ENCODE measurements at places on chromosomes 13 and 19. TPM values are rescaled to one million over a fixed set of nuclear protein-coding genes. Genes with fewer than 3 reads are reported as not detected.

MEDAG gene
- total RNA-seq = not detected

NUP58 gene
- 101 TPM for total RNA-seq

CEACAM1 gene
- 0.64 TPM for total RNA-seq

FCAR gene
- not detected for total RNA-seq

CEACAM8 gene
- not detected for total RNA-seq

AP1M1 gene
- total RNA-seq = 116 TPM

BRCA2 gene
- 47.2 TPM for total RNA-seq

DAND5 gene
- total RNA-seq = 0.17 TPM

ELSPBP1 gene
- 0.47 TPM for total RNA-seq

KIR2DL4 gene
- not detected for total RNA-seq

IGLON5 gene
- total RNA-seq = 0.94 TPM

KLK2 gene
- total RNA-seq = not detected

CDX2 gene
- not detected for total RNA-seq

LRRC25 gene
- total RNA-seq = not detected

TRPM4 gene
- 107 TPM for total RNA-seq

KIR3DL2 gene
- total RNA-seq = not detected

C19orf81 gene
- 10.5 TPM for total RNA-seq

C19orf73 gene
- total RNA-seq = 1.7 TPM

PRDX2 gene
- total RNA-seq = 406 TPM

LRRC63 gene
- 0.82 TPM for total RNA-seq

PCDH20 gene
- total RNA-seq = 1.9 TPM

ZIC5 gene
- 25.2 TPM for total RNA-seq

MRPL54 gene
- total RNA-seq = 47.2 TPM

GRK1 gene
- not detected for total RNA-seq

KLK5 gene
- total RNA-seq = not detected

Data from A673 (cell line).